Activated CD8-positive, alpha-beta T cell treated with anti-CD3 and anti-CD28 coated beads, Interleukin-2, amount 10 ng/mL, durations not matched to agents 7 days and 5 days (primary cell): ENCODE measurements at places on chromosomes 6 and 20.

GRCh38 chr6:157961153-157961831, 20.4 kb upstream of the SYNJ2 start:
- no peak for DNase-seq

DNA sequence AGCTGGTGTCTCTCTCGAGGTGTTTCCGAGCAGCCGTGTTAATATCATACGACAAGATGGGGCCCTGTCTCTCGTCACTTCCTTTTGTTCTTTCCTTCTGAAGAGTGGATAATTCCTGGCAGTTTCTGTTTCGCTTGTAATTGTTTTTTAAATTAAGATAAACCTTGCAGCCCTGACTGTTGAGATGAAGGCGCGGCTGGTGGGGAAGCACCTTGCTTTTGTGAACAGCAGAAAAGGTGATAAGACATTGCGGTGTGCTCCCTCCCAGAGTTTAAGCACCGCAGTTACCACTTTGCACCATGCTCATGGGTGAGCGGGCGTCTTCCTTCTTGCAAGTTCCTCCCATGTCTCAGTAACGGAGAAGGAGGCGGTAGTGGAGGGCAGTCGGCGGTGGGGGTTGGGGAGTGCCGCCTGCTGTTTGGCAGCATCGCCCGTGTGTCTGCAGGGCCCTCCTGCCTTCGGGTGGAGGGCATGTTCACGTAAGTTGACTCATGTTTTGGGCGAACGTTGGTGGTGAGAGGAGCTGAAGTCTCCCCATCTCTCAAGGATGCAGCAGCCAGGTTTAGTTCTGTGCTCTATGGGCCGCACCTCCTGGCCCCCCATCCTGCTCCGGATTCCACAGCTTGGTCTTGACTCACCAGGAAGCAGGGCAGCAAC, 345.9 kb downstream of the TAF4 start:
- peak; percentile 69 for DNase-seq

DNA sequence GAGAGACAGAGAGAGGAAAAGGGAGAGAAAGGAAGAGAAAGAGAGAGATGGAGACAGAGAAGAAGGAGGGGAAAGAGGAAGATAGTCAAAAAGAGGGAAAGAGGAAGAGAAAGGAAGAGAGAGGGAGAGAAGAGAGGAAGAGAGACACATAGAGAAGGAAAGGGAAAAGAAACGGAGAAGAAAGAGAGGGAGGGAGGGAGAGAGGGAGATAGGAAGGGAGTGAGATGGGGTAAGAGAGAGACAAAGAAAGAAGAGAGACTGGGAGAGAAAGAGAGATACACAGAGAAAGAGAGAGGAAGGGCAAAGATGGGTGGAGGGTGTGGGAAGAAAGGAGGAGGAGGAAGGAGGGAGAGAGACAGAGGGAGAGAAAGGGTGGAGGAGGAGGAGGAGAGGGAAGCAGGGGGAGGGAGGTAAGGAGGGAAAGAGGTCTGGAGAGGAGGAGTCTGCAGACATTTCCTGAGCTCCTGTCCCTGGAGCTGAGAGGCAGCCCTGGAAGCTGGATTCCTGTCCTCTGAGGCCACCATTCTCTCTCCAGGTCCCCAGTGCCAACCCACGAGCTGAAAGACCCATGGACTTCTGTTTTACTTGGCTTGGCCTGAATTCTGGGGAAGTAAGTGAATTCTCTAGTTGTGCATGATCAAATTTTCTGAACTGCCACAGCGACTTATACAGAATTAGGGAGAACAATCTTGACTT, 9.9 kb downstream of the FOXF2 start:
- DNase-seq: no peak

DNA sequence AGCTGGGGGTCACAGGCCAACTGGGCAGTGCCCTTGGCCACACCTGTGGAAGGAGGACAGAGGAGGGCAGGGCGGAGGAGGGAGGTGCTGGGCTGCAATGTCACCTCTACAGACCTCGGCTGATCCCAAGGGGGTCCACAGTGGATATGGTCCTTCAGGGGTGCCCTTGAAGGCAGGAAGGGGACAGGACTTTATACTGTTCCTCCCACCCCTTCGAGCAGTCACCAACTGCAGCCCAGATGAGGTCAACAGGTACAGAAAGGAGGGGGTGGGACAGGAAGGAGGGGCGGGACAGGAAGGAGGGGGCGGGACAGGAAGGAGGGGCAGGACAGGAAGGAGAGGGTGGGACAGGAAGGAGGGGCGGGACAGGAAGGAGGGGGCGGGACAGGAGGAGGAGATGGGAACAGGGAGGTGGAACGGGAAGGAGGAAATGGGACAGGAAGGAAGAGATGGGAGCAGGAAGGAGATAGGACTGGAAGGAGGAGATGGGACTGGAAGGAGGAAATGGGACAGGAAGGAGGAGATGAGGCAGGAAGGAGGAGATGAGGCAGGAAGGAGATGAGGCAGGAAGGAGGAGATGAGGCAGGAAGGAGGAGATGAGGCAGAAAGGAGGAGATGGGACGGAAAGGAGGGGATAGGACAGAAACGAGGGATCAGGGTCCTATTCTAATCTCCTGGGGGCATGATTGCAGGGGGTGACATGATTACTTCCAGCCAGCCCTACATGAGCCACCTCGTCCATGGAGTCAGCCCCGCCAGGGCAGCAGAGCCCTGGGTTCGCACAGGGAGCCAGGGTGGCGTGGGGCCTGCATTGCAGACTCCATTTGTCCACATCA, 19.4 kb upstream of the MRGBP start:
- DNase-seq: peak; percentile 86

DNA sequence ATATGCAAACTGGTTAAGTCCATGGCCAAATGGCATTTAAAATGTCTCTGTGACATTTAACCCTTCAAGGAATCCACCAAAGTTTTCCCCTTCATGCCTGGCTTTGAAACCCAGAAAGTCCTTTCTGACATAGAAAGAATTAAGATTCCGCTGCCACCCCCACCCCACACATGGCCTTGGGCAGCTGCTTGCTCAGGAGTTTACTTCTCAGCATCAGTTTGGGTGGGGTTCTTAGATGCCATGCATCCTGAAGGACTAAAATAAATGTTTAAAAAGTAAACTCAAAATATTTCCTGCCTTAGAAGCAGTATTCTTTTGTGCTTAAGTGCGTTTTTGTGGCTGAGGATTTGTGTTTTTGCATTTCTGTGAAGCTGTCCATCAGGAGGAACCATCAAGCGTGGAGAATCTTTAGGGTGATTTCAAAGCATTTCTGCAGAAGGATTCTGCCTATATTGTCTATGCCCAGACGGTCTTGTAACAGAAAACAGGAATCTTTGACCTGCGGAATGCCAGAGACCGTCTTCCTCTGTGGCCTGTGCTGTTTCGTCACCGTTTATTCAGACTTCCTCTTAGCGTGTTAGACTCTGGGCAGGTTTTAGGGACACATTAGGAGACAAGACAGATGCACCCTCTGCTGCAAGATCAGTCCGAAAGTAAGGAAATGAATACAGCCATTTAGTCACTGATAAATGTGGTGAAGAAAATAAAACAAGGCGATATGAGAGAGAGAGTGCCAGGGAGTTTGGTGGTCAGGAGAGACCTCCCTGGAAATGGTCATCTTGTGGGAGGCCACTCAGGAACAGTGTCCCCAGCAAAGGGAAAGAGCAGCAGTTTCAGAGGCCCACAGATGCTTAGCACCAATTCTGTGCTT, 6.2 kb downstream of the DUSP22 start:
- no peak for DNase-seq

- peak; percentile 75 for DNase-seq
Observed at GRCh38 chr6:157823528-157824370, 703 bp downstream of the SNX9 start.

- no peak for DNase-seq
Observed at GRCh38 chr6:157965387-157965786, 16.3 kb upstream of the SYNJ2 start.

- DNase-seq: no peak
Observed at GRCh38 chr6:44129841-44130322, 2.5 kb downstream of the TMEM63B start.

DNA sequence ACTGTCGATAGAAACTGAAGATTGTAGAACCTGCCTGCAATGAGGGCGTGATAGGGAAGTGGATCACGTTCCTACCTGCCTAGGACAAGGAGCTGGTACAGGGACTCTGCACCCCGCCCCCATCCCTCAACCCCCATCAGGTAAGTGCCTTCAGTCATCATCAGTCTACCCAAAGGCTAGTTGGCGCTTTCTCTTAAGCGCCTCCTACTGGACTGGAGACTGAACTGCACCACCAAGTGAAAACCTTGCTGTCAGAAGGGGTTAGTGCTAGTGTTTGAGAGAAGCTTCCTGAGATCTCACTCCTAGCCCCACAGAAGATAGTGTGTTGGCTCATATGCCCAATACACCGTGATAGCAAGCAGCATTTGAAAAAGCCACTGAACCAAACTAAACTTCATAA, 706.5 kb upstream of the MAN1A1 start:
- DNase-seq: no peak

DNA sequence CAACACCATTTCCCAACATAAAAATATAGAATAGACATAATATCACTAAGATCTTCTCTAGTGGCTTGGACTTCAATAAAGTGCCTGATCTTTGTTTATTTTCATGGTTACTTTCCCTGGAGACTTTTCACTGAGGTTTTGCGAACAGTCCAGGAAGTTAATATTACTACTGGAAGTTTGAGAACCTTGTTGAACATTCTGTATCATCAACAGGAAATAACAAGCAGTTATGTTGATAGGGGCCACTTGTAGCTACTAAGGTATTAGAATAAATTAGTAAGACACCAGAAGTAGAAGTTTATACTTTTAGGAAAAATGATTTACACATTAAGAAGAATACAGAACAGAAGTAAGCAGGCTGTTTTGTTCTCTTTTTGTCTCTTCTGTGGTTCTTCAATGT, 180.2 kb downstream of the TFAP2B start:
- DNase-seq: no peak

DNA sequence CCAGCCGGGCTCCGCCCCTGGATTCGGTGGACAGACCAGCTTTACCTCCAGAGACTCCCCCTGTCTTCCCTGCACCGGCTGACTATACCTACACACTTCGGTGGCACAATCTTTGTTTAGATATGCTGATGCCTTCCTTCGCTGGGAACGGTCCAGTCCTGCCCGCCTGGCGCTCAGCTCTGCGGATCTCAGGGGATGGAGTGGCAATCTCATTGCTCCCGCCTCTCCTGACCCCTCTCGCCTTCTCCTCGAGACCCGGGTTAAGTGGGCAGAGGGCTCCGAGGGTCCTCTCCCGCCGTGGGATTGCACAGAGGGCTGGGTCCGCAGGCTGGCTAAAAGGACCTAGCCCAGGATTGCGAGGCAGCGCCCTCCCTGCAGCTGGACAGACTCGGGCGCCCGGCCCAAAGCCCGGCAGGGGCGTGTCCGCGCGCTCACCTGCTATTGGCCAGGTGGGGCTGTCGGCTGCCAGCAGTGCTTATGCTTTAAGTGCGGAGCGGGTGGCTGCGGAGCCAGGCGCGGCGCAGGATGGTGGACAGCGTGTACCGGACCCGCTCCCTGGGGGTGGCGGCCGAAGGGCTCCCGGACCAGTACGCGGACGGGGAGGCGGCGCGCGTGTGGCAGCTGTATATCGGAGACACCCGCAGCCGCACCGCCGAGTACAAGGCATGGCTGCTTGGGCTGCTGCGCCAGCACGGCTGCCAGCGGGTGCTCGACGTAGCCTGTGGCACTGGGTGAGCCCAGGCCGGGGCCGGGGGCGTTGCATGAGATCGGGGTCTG, at the start of gene GNMT:
Gene GNMT (plus strand): TSS at position 512 of the 777 bp plus-strand sequence. CDS start 14 bp downstream, at position 526.
- DNase-seq: peak; percentile 34

GRCh38 chr20:43682446-43682845, 15.5 kb downstream of the MYBL2 start:
- no peak for DNase-seq

GRCh38 chr6:33990061-33990541, 155.8 kb downstream of the GRM4 start:
- no peak for DNase-seq

- DNase-seq: no peak
Observed at GRCh38 chr20:25017257-25017803, 24.8 kb upstream of the APMAP start.

DNA sequence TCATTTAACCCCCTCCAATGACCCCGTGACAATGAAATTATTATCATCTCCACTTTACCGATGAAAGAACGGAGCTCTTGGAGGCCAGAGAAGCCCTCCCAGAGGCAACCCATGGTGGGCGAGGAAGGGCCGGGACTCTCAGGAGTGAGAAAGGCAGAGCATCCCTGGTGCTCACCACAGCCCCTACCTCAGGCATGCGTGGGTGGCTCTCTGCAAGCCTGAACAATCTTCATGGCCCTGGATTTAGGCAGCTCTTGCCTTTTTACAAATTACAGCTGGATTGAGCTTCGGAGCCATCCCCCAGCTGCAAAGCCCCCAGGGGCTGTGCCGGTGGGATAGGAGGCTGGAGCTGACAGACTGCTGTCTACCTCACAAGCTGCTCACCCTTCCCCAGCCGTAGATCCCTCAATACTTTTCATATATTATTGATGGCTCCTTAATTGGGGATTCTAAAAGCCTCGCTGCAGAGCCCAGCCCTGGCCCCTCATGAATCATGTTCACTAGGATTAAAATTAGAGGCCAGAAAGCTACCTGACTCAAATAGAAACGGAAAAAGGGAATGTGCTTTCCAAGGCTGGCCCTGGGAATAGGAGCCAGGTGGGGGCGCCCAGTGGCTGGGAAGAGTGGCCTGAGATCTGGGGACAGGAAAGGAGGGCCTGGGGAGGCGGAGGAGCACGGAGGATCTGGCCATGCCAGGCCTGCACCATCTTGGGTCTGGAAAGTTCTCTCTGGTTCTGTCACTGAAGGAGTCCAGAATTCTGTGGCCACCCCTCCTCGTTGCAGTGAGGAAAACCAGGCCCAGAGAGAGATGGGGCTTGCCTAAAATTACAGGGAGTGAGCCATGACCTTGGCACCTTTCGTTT, 29.1 kb downstream of the CPNE5 start:
- no peak for DNase-seq

- DNase-seq: no peak
Observed at GRCh38 chr20:59723607-59724456, 119.5 kb downstream of the PHACTR3 start.

DNA sequence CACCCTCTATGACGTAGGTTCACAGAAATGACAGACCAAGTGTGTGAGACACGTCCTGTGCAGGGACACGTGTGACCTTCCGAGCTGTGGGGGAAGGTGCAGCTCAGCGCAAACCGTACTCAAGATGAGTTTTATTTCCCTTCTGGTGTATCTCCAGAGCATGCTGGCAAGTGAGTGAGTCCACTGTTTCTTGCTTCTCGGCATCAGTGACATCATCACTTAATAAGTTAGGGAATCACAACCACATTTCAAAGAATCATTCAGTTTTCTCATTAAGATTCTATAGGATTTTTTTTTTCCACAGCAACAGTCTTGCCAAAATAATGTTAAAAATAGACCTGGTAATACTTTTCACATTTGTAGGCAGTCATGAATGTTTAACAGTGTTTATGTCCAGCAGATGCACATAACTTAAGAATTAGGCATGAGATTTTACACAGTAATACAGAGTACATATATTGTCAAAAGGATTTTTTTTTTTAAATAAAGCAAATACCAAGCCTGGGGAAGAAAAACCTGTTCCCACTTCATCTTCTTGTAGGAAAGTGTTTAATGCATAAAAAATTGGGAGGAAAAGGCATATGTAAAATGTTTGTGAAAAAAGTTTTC, 417.8 kb downstream of the CDC5L start:
- DNase-seq: no peak
